NCI-H510A treated with DMSO at 0.1 percent for 48 hours (cell line): ENCODE measurements at places on chromosomes 1 and 21.

- no peak for DNase-seq
Measured at GRCh38 chr1:44659566-44659965, 14.7 kb downstream of the TMEM53 start.

DNA sequence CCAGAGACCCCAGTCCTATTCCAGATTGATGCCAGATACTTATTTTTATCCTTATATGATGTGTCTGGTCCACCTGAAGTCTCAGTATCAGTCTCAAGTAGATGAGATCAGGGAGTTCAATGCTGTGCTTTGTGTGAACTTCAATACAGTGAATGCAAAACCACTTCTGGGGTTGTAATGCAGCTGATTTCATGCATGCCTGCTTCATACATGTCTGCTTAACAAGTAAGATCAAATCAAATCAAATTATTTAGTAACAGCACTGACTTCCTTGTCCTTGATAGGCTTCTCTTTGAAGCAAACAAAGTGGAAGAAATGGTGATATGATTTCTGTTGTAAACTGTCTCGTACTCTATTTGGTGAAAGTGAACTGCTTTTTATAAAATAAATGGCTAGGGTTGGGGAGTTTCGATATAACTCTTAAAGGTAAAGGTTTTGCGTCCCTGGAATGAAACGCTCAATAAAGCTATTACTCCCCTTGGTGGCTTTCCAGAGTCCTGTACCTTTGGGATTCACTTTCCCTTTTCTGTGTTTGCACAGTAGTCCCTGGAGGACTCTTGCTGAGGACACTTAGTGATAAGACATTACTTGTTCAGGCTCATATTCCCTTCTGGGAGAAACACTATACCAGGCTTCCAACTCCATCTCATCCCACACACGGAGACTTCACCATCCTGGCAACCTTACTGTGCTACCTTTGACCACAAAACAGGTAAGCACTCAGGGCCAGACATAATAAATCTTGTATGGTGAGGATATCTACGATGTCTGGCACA, 59.3 kb downstream of the FH start:
- DNase-seq, result no peak

DNA sequence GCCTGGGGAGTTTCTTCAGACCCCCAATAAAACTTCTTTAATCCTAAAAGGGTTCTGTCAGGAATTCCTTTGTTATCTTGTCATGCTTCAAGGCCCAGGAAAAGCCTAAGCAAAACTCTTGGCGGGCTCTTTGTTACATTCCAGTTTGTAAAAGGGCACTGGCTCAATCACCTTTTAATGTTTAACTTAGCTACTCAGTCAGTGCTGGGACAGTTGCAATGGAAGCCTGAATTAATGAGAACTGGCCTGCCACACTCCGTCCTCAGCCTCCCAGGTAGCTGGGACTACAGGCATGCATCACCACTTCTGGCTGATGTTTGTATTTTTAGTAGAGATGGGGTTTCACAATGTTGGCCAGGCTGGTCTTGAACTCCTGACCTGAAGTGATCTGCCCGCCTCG, 21.3 kb upstream of the ASB17 start:
- DNase-seq, result no peak

GRCh38 chr1:84155517-84155916, 11.4 kb downstream of the PRKACB start:
- DNase-seq, result no peak

DNA sequence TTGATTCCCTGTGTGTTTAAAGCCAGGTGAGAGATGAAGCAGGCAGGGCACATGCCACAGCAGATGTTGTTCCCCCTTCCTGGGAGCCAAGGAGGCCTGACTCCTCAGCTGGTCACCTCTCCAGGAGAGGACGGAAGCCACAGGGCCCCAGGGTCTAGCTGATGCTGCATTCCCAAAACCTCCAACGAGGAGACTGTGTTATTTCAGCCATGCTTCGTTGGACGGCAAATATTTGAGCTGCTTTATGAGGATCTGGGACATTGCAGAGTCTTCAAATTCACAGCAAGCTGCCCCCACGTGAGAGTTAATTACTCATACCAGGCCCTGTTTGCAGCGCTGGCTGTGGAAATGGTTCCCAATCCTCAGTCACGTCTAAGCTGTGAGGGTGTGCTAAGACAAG, 85.3 kb downstream of the CDC7 start:
- no peak for DNase-seq

DNA sequence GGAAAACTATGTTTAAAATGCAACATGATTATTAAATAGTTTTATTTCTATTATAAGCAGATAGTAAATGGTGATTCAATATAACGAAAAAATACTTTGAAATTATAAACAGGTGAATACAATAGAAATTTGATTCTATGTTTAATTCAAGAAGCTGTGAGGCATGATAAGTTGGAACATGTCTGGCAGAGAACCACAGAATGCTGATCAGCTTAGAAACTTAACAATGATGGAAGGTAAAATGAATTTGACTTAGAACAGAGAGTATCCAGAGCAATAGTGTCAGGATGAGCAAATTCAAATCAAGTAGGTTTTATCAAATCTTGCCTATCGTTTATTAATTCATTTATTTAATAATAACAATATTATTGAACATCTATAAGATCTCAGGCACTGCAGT, 83.4 kb upstream of the ADGRL4 start:
- no peak for DNase-seq
